ENCODE measurements at places on chromosomes 1 and 21. TPM values are rescaled to one million over a fixed set of nuclear protein-coding genes. Genes with fewer than 3 reads are reported as not detected.

LSS gene
- 114 TPM for total RNA-seq

FCN3 gene
- 2.2 TPM for total RNA-seq

PRDM16 gene
- total RNA-seq: 2.0 TPM

PPM1J gene
- 6.4 TPM for total RNA-seq

SLC22A15 gene
- total RNA-seq: 3.3 TPM

NES gene
- 0.85 TPM for total RNA-seq
